Activated gamma-delta T cell treated with Interleukin-2 at 50 U/mL for 16 hours (primary cell): ENCODE measurements at places on chromosomes 16 and 17.
A peak's percentile ranks its signal among the peaks of the same experiment; 100 is the strongest.

DNA sequence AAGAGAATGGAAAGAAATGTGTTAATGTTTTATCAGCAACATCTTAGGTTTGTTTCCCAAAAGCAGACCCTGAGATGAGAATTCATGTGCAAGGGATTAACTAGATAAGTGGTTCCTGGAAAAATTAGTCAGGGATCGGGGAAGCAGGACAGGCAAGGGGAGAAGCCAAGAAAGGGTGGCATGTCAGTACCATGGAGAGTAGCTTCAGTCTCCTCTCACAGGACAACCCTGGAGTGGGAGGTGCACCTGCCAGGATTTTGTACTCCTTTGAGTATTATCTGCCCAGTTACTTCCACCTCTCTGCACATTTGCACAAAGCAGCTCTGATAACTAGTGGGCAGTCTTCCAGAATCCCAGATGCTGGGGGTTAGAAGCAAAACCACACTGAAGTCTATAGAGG is 117.0 kb downstream of the RGS9 start:
- DNase-seq: no peak

- DNase-seq: no peak
Observed at GRCh38 chr17:55174133-55174532, 90.6 kb upstream of the HLF start.

DNA sequence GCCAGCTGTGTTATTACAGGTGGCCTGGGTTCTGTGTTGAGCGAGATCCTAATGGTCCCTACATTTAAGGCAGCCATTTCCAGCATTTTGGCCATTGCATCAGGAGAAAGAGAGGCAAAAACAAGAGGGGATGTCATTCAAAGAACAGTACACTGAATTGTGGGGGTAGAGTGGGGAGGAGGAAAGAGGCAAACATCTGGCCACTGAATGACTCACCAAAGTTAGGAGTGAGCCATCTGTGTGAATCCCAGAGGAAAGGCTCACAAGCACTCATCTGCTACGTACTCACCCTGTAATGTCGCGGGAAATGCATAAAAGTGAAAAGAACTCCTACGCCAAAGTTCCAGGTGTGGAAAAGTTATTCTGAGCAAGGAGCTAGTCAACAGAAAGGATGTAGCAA is 16.7 kb downstream of the KRABD2 start:
- DNase-seq: no peak

DNA sequence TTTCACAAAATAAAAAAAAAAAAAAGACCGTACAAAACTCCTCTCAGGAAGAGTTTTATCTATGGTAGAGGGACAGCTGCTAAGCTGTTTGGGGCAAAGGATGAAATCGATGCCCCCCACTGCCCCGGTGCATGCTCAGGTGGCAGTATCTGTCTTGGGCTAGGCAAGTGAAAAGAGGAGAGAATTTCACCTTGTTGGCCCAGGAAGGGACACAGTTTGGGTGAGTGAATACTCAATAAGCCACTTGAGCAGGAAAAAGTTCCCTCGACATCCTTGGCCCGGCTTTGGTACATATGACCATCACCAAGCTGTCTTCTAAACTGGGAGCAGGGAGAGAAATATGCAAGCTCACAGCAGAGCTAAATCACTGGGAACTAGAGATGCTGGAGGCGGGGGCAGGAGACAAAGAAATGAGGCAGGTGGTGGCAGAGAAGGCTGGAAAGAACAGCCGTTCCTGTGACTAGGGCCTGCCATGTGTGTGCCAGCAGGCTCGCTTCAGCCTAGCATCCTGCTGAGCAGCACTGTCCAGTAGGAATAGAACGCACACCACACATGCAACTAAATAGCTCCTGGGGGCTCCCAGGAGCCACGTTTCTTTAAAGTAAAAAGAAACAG is 8.2 kb upstream of the EIF1 start:
- DNase-seq: no peak

DNA sequence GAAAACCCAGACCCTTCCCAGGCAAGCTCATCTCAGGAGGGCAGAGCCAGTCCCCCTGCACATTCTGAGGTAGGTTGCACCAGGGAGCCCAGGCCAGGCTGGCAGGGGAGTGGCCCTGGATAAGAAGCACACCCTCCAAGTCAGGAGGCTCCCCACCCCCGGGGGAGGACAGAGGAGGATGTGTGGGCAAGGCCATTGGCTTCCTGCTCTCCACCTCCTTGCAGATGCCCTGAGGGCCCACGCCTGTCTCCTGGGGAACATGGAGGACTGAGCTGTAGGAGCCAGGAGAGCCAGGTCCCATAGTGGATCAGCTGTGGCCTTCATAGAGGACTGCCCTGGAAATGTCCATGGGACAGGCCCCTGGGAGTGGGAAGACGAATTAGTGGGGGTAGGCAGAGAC is 126.7 kb downstream of the IRF8 start:
- no peak for DNase-seq

GRCh38 chr16:30949650-30950515 is 1.0 kb downstream of the ORAI3 start:
- no peak for DNase-seq

GRCh38 chr16:57128771-57129389 is 36.5 kb downstream of the CPNE2 start:
- peak; percentile 69 for DNase-seq

DNA sequence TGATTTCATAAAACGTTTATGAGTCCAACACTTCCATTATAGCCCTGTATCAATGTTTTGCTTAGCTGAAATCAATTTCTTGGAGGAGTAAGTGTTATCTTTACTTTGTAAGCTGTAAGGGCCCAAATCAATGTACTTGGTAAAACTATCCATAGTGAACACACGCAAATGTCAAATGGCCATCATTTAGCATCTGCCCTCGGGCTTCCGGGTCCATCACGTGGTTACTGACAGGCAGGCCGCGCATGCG is 687 bp upstream of the NARF start:
- DNase-seq: no peak

- peak; percentile 86 for DNase-seq
Observed at GRCh38 chr17:76515274-76515949, 14.2 kb upstream of the RHBDF2 start.

GRCh38 chr16:4846901-4847773 is at the start of the genes GLYR1 and UBN1:
TSS of gene GLYR1 (minus strand) at chr16:4847288. CDS start at chr16:4847265, 23 bp downstream.
TSS of gene UBN1 (plus strand) at chr16:4847481. CDS start at chr16:4852918, 5,437 bp downstream.
- peak; percentile 99 for DNase-seq

DNA sequence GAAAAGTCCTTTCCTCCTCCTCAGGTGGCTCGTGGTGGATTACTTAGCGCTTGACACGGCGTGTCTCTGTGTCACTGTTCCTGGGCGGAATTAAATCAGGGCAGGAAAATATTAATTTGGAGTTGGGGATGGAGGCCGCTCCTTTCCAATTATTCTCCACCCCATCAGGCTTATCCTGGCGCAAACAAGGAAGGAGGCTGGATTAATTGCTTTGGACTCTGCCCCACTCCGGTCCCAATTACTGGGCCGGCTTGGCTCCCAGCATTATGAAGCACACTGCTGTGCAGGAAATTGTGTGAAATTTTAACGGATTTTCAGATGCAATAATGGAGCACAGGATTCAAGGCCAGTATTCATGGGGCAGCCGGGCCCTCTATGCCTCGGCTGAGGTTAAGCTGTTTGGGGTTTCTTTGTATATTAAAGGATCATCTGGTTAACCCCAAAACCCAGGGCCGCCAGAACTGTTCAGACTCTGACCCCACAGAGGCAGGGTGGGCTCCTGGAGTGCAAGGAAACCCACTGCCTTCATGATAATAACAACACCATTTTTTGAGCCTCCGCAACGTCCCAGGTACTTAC is 87.8 kb downstream of the MRM1 start:
- no peak for DNase-seq

GRCh38 chr17:59839651-59840328 is 53.0 kb downstream of the TUBD1 start:
- no peak for DNase-seq

GRCh38 chr16:80527297-80527696 is 13.5 kb upstream of the DYNLRB2 start:
- peak; percentile 10 for DNase-seq

DNA sequence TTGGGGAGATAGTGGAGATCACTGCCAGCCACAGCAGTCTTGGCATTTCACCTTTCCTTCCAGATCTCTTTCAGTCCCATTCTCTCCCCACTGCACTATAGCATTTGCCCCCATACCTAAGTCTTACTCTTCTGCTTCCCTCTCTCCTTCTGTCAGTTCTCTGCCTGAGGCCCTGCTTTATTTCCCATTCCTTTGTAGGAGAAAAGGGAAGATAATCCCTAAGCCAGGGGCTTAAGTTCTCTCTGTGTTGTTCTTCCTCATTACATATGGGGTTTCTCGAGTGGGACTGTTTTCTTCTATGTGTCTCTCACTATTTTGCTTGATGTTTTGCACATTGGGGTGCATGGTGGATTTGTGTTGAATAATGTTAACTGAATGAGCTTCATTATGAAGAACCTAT is 6.4 kb downstream of the KDM6B start:
- DNase-seq: no peak

DNA sequence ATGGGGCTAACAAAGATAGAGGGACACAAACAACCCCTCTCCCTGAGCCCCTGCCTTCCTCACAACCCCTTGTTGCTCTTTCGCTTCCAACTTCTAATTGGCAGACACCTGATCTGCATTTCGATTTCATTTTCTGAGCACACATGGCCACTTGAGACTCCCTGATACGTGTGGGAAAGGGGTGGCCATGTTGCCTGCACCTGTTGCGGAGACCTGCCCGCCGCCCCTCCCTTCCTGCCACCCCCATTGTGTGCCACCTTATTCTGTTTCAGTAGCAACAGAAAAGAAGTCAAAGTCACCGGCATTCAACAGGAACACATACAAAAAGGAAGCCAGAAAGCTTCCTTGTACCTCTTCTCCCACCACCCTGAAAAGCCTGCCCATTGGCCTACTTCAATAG is 254.7 kb upstream of the SOX9 start:
- DNase-seq: no peak

DNA sequence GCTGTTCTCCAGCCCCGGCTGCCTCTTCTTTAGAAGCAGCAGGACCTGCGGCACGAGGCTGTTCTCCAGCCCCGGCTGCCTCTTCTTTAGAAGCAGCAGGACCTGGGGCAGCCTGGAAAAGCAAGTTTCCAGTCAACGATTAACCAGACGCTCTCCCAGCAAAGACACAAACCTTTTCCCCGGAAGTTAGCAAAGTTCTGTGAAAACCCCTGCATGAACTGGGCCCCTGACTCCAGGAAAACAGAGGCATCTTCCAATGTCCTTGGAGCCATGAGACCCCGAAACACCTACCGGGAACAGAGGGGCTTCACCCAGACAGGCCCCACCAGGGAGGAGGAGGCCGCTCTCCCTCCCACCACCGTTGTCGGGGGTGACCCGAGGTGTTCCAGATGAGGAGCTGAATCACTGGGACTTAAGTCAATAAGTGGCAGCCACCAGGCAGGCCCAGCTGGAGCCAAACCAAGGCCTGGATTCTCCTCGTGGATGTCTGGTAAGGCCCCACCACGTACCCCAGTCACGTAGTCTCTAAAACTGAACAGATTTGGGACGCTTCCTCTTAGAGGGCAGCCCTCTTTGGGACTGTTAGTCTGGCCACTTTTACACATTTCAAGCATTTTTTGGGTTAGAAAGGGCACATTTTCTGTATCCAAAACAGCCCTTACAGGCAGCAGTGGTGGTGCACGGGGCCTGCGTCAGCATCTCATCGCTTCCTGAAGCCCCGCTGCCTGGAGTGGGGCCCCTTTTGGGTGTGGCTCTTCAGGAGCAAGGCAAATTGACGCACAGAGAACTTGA is at the start of gene RPH3AL:
Gene RPH3AL (minus strand): TSS at position 387 of the 792 bp plus-strand sequence. CDS start 25,264 bp downstream, outside the sequence.
- DNase-seq: no peak

DNA sequence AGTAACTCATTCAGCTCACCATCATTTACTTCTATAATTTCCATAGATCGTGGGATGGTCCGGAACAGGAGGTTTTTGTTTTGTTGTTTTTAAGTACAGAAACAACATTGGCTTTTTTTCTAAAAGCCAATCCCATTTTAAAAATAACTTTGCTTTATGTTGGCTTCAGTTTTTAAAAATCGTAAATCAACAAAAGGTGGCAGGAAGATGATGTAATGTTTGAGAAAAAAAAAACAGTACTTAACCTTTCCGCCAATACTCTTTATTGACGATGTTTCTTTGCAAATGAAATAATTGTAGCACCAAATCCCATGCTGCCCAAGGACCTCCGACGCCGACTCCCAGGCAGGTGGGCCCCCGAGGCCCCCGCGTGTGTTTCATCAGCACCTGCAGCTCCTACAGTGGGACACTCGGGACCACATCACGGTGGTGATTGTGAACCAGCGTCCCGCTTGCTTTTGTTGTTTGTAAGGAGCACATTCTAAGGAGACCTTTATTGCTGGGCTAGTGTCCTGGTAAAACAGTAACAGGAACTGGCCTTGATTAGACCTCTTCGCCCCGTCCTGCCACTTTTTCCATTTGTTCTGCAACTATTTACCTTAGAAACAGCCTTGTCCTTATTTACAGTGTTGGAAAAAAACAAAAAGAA is 140.2 kb upstream of the CHMP6 start:
- DNase-seq: no peak

GRCh38 chr16:53792161-53792951 is 88.4 kb downstream of the FTO start:
- no peak for DNase-seq

- DNase-seq: no peak
Observed at GRCh38 chr17:80614332-80615047, 69.9 kb downstream of the RPTOR start.

GRCh38 chr16:11006656-11007055 is 62.3 kb downstream of the CLEC16A start:
- no peak for DNase-seq

- DNase-seq: no peak
Observed at GRCh38 chr16:17387256-17387655, 83.5 kb downstream of the XYLT1 start.

GRCh38 chr17:77124192-77124889 is 16.4 kb upstream of the SEC14L1 start:
- no peak for DNase-seq

GRCh38 chr17:20026960-20027359 is 17.8 kb downstream of the SPECC1 start:
- DNase-seq: no peak

- no peak for DNase-seq
Observed at GRCh38 chr17:61809816-61810392, 53.4 kb downstream of the BRIP1 start.

- no peak for DNase-seq
Observed at GRCh38 chr17:4600563-4600962, 16.2 kb downstream of the SMTNL2 start.

DNA sequence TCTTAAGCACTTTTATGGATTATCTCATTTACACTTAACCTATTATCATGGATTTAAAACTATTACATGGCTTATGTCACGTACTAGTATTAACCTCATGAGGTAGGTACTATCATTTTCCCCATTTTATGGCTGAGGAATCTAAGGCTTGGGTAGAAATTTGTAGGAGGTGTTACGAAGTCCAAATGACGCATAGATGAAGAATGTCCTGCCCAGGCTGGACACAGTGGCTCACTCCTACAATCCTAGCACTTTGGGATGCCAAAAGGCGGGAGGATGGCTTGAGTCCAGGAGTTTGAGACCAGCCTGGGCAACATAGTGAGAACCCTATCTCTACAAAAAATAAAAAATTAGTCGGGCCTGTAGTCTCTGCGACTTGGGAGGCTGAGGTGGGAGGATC is 4.8 kb upstream of the C1QL1 start:
- no peak for DNase-seq

GRCh38 chr17:14699574-14700185 is 398.8 kb downstream of the HS3ST3B1 start:
- no peak for DNase-seq

- DNase-seq: no peak
Observed at GRCh38 chr17:27268394-27269085, 25.4 kb upstream of the WSB1 start.
